ENCODE measurements at places on chromosomes 4 and X. TPM values are rescaled to one million over a fixed set of nuclear protein-coding genes. Genes with fewer than 3 reads are reported as not detected.

DNA sequence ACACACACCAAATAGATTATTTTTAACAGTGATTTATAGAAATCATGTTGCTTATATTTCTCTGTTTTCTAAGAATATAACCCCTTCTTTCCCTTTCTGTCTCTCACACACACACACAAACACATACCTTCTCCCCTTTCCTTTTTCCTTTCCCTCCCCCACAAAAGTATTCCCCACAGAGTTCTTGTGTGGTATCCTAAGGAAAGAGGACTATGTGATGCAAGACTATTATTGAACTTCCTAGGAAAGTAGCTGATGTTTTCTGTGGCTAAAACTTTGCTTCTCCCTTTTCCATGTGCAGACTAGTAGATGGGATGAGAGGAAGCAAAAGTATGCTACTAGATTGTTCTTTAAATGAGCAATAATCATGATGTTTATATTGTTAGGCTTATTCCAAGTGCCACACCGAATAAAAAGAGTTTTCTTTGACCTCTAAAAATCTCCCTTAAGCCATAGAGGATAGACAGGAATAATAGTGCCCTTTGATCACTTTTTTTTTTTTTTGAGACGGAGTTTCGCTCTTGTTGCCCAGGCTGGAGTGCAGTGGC is 38.7 kb downstream of the CPEB2 start:
- DNase-seq: no peak

- DNase-seq: no peak
These were observed 564.4 kb downstream of the GALNTL6 start for GRCh38 chr4:172377486-172378140.

GRCh38 chr4:7212101-7212674 is 19.9 kb downstream of the SORCS2 start:
- DNase-seq: no peak

- peak; percentile 18 for DNase-seq
These were observed 4.7 kb upstream of the SRPK3 start for GRCh38 chrX:153776120-153776599.

- DNase-seq: no peak
These were observed 73.8 kb upstream of the FREM3 start for GRCh38 chr4:143773998-143774895.

Gene PCDH11X
- not detected for polyA plus RNA-seq

Gene PAGE4
- 1.4 TPM for polyA plus RNA-seq

Gene PGAM4
- polyA plus RNA-seq: not detected

GRCh38 chrX:146264763-146265375 is 447.2 kb downstream of the SLITRK2 start:
- no peak for DNase-seq

DNA sequence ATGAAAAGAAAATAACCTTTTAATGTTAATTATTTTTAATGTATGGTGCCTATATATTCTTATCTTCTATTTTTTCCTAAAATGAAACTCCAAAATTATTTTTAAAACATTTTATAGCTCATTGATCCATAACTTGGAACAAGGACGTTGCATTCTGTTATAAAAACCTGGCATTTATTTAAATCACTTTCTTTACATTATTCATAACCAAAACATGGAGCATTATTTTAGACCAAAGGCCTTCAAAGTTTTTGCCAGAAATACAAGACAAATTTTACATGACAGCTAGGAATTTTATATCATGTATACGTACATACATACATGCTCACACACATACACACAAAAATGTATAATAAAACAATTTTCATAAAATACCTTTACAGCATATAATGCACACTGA is 259.8 kb downstream of the QDPR start:
- DNase-seq: no peak

Gene PRR32
- not detected for polyA plus RNA-seq

GRCh38 chr4:150462743-150463142 is 119.2 kb upstream of the MAB21L2 start:
- no peak for DNase-seq

Gene YY2
- polyA plus RNA-seq: 0.48 TPM

DNA sequence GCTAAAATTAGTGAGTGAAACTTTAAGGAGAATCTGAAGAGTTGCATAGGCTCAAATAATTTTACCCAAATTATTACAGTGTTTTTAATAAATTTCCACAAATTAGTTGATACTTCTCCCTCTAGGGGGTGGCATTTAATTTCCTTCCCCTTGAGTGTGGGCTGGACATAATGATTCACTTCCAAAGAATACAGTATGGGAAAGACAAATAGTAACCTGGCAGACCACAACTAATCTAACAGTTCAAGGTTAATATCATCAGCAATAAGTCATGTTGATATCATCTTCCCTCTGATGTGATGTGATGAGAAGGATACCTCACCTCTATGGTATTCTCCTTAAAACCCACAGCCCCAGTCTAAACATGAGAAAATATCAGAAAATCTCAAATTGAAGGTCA is 15.5 kb downstream of the PFKFB1 start:
- no peak for DNase-seq

GRCh38 chrX:7926914-7927258 is 327 bp downstream of the PNPLA4 start:
- DNase-seq: no peak

DNA sequence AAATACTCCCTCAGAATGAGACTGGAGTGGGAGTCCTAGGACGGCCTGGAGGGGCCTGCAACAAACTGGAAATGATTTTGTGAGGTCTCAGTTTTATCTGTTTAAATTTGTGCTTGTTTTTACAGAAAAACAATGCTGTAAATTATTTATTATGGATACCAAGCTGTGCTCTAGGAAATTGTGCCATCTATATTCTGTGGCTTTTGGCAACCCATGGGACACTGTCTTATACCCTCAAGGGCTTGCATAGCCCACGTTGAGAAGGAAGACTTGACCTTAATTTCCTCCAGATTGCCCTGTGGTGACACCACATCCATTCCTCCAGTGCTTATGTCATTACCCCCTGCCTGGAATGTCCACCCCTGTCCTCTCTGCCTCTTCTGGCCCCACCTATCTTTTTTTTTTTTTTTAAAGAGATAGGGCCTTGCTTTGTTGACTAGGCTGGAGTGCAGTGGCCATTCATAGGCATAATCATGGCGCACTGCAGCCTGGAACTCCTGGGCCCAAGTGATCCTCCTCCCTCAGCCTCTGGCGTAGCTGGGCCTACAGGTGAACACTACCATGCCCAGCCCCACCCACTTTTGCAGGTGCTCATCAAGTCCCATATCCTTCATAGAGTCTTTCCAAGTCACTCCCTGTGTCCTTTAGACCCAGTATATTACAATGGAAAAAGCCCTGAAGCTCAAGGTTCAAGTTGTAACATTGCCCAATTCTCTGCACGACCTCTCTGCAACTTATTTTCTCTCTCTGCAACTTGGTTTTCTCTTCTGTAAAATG is 77.4 kb downstream of the HPRT1 start:
- DNase-seq: no peak

DNA sequence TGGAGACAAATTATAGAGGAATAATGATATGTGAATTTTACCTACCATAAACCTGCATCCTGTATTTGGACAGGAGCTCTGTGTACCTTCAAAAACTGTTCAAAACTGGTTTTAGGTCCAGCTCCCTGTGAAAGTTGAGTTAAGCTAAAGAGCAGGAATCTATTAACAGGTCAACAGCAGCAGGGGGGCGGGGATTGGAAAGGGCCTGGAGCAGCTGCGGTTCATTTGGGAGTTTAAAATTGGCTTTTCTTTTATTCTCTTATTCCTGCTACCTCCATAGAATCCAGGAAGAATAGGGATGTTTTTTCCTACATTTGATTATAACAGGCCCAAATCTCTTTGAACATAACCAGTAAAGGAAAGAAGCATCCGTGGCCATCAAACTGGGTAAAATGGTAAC is 23.8 kb downstream of the SHROOM3 start:
- no peak for DNase-seq

Gene CPLX1
- polyA plus RNA-seq: 0.66 TPM

GRCh38 chrX:74343343-74344279 is 39.6 kb downstream of the ZCCHC13 start:
- no peak for DNase-seq

- no peak for DNase-seq
These were observed 33.0 kb downstream of the FHIP1A start for GRCh38 chr4:151442002-151442401.

Gene GAGE2A
- not detected for polyA plus RNA-seq

- no peak for DNase-seq
These were observed 8.0 kb downstream of the SHOX start for GRCh38 chrX:638482-639131.

DNA sequence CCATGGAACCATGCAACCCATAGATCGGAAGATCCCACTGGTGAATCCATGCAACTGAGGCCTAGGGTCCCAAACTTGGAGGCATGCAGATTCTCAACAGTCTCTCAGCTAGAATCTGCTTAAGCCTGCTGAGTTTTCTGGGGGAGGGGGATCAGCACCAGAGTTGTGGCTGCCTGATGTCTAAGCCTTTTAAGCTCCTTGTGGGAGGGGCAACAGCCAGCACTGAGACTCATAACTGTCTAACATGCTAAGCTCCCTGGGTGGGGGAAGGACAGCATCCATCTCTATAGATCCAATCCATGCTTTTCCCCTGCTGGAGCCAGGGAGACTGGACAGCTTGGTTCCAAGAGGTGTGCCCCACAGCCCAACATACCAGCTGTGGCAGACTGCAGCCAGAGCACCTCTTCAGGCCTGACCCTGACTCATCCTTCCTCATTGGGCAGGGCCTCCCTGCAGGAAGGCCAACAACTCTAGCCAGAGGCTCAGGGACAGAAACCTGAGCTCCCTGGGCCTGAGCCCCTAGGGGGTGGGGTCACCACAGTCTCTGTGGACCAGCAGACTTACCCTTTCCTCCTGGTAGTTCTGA is 300.1 kb upstream of the SLC7A11 start:
- DNase-seq: no peak

Gene P2RY8
- polyA plus RNA-seq: 2.0 TPM

DNA sequence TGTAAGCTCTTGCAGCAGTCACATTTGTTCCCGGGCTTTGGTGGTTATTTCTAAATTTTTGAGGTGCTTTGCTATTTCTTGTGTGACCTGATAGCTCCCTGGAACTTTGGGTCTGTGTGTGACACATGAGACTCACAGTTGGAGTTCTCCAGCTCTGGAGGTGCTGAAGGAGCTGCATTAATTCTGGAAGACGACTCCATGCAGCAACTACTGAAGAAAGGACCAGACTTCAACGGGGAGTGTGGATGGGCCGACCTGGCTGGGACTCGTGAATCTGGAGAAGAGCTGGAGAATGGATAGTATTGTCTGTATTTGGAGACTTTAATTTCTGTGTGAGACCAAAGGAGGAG is 1.5 kb downstream of the MRFAP1 start:
- DNase-seq: no peak

DNA sequence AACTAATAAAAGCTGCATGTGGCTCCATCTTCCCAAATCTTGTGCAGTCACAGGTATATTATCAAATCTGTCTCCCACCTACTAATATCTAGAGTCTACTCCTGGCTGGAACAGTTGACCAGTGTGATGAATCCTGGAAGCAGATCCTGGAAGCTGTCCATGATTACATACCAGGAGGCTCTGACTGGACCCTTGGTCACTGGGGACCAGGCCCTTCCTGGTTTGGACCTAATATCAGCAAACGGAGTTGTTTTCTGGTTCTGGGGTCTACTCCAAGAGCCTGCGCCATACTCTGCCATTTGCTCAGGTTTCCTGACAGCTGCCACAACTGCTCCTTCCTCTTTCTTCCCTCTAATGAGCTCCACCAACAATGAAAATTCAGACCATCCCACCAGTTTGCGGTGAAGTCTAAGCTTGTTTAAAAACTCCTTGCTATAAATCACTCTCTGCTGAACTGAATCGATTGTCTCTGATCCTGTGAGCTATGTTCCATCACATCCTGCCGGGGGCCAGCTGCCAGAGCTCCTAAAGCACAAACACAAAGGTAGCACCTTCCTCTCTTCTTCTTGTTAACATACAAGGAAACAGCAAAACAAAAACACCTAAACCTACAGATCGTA is 114.2 kb downstream of the PALLD start:
- DNase-seq: no peak

DNA sequence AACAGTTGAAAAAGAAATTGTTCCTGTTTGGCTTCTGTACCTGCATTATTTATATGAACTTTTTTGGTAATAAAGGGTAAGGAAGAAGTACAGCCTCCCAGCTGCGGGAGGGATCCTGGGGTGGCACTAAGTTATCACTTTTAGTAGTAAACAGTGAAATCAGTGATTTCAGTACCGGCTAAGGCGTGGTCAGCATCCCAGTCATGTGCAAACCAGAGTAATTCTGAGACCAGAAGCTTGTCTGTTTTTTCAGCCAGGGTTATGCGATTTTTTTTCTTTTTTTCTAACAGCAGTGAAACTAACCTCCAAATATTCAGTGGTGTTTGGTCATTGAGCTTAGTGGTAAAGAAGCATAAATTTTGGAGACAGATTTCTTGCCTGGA is 3.3 kb downstream of the EGF start:
- no peak for DNase-seq

GRCh38 chr4:79905212-79905611 is 167.8 kb downstream of the ANTXR2 start:
- DNase-seq: no peak

All from psoas muscle (tissue), 8 donors.